SK-N-SH treated with all-trans-retinoic acid at 6 μM for 48 hours (cell line): ENCODE measurements at places on chromosomes 2 and 18.
A peak's percentile ranks its signal among the peaks of the same experiment; 100 is the strongest.

DNA sequence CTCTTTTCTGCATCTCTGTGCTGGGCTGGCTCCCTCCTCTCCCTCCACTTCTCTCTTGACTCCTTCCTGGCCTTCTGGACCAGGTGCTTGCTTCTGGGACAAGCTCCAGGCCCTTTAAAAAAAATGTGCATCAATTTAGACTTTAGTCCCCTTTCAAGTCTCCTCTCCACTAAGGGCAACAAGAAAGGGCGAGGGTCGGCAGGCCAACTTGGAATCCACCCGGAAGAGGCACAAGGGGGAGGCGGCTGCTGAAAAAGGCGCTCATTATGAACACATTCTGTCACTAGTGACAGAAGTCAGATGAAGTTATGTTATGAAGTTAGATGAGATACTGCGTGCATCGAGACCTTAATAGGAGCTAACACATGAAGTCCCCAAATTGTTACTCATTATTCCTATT lies 13.6 kb upstream of the RHOB start:
- ATAC-seq = no peak

GRCh38 chr18:70181015-70181414 lies 24.5 kb downstream of the RTTN start:
- peak; percentile 92 for ATAC-seq

- no peak for ATAC-seq
Observed at GRCh38 chr2:106701203-106702022, 184.6 kb downstream of the ST6GAL2 start.

- ATAC-seq = no peak
Observed at GRCh38 chr2:226040344-226040900, 640.9 kb downstream of the NYAP2 start.

GRCh38 chr2:4272261-4272858 lies 569.0 kb downstream of the DCDC2C start:
- no peak for ATAC-seq

DNA sequence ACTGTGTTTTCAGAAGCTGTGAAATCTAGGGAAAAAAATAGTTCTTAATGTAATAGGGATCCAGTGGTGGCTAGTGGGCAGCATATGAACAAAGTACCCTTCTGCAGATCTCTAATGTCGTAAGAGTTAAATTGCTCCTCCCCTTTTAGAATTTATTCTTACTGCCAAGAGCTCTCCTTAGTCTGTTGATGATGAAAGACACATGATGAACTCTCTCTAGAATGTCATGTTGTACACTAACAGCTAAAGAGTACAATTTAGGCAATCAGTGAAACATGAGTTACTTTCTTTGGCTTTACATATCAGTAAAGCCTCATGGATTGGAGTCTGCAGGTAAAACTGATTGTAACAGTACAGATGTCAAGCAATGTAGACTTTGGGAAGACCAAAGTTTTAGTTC lies 84.2 kb downstream of the SLC39A10 start:
- ATAC-seq = no peak

- no peak for ATAC-seq
Observed at GRCh38 chr2:27251766-27252165, 11.1 kb downstream of the SLC30A3 start.

GRCh38 chr2:71962911-71963694 lies 184.6 kb downstream of the CYP26B1 start:
- ATAC-seq = no peak

- ATAC-seq = no peak
Observed at GRCh38 chr2:128626760-128627511, 308.3 kb upstream of the HS6ST1 start.

GRCh38 chr2:233353769-233354499 lies at the start of gene DGKD:
Gene DGKD (plus strand): TSS chr2:233354494. CDS start chr2:233354519, 25 bp downstream.
- peak; percentile 57 for ATAC-seq

DNA sequence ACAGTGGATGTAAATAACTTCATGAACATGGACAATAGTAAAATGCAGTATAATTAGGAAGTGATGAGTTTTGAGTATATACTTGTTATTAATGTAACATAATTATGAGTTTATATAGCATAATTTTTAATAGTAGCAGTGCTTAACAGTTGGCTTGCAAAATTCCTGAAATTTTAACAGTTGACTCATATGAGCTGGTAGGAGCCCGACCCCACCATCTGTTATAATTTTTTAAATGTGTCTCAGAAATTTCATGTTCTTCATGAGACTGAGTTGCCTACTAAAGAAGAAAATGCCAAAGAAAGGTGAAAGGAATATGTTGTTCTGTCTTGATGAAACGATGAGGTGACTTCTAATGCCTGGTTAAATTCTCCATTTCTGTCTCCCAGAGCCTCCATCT lies 62.6 kb downstream of the ITGB1BP1 start:
- ATAC-seq = peak; percentile 25; the same call in 1 of the 3 replicates

DNA sequence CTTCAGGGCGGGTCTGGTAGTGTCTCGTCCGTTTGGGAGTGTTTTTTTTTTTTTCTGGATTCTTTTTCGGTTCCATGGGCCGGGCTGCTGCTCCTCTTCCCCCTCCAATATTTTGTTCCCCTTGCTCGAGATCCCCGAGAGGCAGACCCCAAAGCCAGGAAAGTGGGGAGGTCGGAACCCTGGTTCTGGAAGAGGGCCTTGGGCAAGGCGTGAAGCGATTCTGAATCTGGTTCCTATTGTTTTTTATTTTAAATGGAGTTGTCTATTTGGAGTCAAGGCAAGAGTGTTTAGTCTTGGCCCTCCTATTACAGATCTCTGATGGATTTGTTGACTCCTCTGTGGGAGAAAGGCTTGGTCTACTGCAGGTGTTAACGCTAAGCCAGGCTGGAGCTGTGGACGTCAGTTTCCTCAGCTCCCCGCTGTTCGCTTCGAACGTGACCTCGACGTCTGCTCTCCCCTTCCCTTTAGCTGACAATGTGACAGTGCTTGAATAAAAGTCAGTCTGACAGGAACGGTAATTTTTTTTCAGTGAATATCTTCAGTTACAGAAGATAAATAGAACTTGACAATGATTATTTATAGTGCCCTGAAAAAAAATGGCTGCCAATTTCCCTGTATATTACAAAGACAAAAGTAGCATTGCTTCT lies 683 bp upstream of the DNAJC27 start:
- ATAC-seq = peak; percentile 3; the same call in 1 of the 3 replicates

- ATAC-seq = no peak; the same call in 2 of the 3 replicates
Observed at GRCh38 chr2:99431587-99432275, 58.1 kb downstream of the REV1 start.

DNA sequence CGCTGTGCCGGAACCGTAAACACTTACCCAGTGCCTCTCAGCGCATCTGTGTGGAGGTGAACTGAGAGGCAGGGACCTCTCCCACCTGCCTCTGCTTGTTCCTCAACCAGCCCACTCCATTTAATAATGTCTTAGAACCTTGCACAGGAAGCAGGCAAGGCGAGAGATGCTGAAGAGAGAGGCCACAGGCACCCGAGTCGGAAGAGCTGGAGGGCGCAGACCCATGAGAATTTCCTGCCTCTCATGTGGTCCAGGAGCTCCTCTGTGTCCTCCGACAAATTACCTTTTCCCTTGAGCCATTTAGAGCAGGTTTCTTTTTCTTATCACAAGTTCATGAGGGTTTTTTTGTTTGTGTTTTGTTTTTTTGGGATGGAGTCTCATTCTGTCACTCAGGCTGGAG lies 4.9 kb upstream of the RFX8 start:
- no peak for ATAC-seq

- no peak for ATAC-seq
Observed at GRCh38 chr2:69358914-69359313, 28.1 kb downstream of the GFPT1 start.

DNA sequence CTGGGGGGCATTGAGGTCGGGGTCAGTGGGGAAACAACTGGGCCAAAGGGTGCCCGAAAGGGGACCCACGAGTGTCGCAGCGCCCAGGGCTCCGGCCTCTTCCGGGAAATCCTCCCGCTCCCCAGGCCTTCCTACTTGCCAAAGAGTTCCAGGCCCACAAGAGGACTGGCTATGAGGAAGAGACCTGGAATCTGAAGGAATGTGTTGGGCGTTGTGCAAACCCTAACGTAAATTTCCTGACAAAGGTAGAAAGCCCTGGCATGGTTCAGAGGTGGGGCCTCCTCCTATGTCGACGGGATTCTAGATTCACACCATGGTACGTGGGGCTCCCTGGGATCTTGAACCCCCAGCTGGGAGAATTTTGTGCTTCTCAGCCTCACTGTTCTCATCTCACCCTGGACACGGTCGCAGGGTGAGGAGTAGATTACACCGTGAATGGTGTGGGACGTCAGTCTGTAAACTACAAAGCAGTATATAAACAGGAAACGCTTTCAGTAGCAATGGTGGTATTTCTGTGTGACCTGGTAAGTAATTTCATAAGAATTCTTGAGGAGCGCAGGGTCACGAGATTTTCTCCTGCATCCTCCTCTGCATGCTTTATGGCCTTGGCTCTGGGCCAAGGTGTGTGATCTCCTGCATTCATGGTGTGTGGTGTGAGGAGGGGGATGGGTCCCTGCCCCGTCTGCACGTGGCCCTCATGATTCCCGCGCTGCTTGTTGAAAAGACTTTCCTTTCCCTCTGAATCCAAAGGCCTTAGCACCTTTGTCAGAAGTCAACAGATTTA lies 868 bp downstream of the HSBP1L1 start:
- peak; percentile 59 for ATAC-seq

DNA sequence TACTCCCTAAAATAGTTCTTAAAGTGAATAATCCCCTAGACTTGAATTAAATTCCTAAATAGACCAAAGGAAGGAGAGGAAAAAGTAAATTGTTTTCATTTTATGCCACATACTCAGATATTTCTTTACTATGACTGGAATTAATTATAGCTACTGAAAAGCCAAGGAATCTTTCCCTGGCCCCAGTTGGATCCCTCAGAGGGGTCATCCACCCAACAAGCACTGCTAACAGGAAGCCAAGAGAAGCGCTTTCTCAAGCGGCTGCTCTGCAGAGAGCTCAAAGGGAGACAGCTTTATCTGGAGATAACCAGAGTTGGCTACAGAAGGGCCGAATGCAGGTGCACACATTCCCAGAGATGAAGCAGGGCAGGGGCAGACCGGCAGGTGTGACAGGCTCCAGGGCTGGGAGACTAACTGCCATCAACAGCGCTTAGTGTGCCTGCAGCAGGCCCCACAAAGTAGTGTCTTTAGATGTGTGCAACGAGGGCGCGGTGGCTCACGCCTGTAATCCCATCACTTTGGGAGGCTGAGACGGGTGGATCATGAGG lies 51.1 kb downstream of the POLR1A start:
- peak; percentile 71 for ATAC-seq

DNA sequence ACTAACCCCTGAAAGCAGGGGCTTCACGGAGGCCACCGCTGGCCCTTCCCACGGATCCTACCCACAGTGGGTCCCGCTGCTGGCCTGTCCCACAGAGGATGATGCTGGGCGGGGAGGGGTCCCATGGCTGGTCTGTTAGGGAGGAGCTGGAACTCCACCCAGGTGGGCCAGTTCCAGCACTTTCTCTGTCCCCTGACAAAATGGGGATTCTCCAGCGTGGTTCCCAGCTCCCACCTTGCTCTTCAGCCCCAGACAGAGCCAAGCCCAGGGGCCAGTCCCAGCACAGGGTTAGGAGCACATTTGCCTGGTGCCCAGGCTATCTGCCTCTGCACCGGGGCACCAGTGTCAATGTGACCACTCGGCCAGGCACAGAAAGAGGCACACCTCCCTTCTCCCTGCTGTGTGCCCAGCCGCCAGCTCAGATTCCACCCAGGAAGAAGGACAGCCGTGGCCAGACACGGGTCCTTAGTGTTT lies 50.0 kb downstream of the ANKMY1 start:
- ATAC-seq = no peak

GRCh38 chr2:84924173-84925106 lies 19.0 kb downstream of the TMSB10 start:
- no peak; the same call in 2 of the 3 replicates for ATAC-seq

- ATAC-seq = peak; percentile 69
Observed at GRCh38 chr2:237227592-237228280, 142.0 kb downstream of the COPS8 start.

DNA sequence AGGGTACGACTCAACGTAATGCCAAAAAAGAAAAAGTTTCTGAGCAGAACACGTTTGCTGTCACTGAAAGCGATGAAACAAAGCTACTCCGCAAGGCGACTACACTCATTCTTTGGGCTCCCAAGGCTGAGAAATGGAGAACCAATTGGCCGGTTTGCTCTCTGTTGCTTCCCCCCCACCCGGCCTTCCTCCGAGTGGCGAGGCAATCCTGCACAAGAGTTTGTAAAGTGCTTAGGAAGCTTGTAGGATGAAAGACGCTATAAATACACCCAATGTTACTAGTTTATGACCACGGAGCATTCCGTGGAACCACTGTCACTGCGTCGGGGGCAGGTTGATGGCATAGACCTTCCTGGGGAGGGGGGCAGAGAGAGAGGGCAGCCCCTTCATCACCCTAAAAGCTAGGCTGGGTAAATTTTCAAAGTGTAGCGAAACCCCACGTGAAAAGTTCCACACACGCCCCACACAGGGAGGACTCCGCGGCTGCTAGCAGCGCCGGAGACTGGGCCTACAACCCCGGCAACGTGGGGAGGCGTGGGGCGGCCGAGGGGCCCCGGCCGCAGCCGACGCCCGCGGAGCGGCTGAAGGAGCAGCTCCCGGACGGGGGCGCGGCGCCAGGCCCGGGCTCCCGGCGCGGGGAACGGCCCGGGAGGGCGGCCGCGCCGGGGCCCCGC lies 915 bp downstream of the CUL3 start:
- peak; percentile 5; the same call in 1 of the 3 replicates for ATAC-seq

GRCh38 chr2:8806885-8807704 lies 30.3 kb downstream of the KIDINS220 start:
- no peak for ATAC-seq

GRCh38 chr2:26189751-26190150 lies 16.9 kb downstream of the GAREM2 start:
- ATAC-seq = no peak

GRCh38 chr2:7242189-7242867 lies 325.1 kb downstream of the RNF144A start:
- no peak for ATAC-seq

GRCh38 chr2:152115952-152116351 lies 17.1 kb upstream of the CACNB4 start:
- peak; percentile 39; the same call in 1 of the 3 replicates for ATAC-seq
